Omental fat pad (tissue), 4 donors: ENCODE measurements at places on chromosomes 3 and 15.

DNA sequence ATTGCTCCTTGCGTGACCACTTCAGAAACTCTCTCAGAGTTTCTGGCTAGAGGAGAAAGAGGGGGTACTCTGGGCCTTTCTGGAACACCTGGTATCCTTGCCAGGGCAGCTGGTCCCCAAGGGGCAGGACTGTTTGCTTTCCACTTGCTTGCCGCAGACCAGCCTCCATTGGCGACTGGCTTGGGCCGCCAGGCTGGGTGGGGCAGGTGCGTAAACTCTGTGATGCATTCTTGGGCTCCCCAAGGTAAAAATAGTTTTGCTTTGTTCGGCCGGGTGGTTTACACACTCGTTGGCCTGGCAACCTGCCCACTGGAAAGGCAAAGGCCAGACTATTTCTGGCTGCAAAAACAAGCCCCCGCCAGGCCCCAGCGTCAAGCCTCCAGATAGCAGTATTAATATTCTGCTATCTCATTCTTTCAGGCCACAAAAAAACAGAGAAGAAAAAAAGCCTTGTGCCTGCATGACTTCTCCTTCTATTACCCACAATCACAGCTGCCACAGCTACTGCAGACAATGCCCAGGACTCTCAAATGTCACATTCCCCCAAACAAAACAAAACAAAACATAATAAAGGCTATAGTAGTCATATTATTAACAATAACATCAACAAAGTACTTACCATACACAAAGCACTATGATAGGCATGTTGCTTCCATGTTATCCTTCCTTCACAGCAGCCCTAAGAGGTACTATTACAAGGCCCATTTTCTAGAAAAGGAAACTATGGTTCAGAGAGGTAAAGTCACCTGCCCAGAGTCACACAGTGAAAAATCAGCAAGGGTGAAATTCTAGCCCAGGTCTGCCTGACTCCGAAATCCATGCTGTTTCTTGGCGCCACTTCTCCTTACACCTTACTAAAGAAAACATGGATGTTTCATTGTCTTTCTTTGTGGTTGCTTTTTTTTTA is 14.0 kb upstream of the SSUH2 start:
- peak; percentile 35 for DNase-seq

GRCh38 chr3:18989237-18989795 is 159.0 kb upstream of the KCNH8 start:
- DNase-seq, result no peak

DNA sequence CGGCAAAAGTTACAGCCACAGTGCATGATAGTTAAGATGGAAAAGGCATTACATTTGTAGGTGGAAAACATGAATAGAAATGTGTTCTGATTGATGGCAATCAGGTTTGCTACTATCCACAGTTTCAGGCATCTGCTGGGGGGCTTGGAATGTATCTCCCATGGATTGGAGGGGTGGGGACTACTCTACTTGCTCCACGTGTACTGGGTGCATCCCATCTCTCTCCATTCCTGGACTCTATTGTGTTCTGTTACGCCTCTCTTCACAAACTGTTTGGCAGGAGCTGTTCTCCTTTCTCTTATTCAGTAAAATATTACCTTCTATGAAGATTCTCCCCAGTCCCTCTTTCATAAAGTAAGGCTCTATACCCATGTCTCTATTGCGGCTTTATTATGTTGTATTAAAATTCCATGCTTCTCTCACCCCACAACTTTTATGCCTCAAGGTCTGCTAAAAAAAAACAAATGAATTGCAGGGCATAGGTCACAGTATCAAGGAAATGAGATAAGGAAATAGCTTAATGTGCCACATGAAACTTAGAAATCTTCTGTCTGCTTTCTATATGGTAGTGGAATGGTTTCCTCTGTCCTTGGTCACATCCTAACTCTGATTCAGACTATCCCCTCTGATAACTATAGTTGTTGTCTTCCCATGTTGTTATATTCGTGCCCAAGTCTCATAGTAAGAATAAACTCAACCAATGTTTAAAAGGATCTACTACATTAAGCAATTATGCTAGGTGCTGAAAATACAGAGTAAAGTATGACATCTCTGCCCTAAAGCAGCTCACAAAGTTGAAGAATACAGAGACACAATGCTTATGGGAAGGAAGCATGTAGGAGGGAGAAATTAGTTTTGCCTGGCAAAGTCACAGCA is 43.2 kb downstream of the LRRFIP2 start:
- DNase-seq, result no peak

GRCh38 chr15:74768771-74769342 is 13.0 kb upstream of the CSK start:
- DNase-seq, result no peak

GRCh38 chr3:38454178-38454883 is 641 bp downstream of the ACVR2B start:
- no peak for DNase-seq

GRCh38 chr15:25541228-25541627 is 102.4 kb upstream of the UBE3A start:
- no peak for DNase-seq

DNA sequence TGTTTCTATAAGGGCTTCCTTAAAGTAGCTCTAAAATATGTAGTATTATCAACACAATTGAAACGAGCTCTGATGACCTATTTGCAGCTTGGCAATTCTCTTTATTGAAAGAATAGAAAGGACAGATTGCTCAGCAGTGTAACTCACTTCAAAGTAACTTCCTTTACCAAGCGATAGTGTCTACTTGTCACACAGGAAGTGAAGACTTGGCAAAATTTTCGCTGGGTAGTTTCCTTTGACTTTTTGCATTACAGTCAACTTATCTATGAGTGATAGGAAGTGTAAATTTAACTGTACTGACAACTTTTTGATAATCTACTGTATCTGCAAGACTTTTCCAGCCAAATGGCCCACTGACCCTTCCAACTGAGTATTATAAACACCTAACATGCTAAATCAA is 22.8 kb downstream of the SLC9A9 start:
- no peak for DNase-seq

DNA sequence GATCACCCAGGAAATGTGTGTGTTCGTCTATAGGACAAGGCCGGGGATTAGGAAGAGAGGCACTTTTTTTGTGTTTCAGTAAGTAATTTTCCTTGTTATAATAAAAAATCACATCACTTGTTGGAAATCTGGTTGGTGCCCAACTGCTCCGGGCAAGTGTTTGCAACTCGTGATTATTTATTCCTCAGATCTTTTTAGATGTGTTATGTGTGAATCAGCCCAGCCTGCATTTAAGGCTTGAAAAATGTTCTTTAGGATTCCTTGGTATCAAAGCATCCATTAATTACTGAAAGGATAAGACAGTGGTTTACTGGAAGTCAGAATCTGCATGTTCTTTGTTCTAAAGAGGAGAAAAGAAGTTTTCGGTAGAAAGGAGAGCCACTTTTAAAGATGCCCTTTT is 345.6 kb downstream of the FEZF2 start:
- DNase-seq, result no peak

DNA sequence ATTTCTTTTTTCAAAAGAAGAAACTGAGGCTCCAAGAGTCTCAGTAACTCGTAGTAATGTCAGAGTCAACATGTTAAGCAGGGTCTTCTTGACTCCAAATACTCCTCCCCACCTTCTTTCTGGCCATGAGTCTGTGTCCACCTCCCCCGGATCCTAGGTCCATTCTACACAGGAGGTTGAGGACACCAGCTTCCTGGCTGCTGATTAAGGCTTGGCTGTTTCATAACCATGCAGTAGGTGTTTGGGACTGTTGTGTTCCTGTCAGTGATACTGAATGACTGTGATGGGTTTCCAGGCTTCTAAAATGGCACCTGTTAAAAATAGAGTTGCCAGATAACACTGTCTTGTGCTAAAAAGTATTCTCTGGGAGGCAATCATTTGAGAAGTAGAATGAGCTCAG is 130.8 kb upstream of the IL12A start:
- no peak for DNase-seq

GRCh38 chr15:100780208-100780800 is 99.3 kb upstream of the ALDH1A3 start:
- DNase-seq, result no peak

GRCh38 chr3:159916052-159916451 is 72.6 kb upstream of the IL12A start:
- DNase-seq, result no peak

DNA sequence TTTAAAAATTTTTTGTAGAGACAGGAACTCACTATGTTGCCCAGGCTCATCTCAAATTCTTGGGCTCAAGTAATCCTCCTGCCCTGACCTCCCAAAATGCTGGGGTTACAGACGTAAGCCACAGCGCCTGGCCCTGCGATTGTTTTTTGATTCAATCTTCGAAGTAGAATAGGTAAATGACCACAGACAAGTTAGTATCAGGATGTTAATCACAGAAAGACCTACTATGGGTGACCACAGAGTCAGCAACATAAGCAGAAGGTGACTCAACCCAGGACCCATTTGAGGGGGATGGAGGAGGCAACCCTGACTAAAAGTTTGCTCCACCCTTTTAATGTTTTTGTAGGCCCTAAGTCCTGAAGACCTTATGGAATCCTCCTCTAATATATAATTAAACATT is 10.0 kb upstream of the USP3 start:
- no peak for DNase-seq

DNA sequence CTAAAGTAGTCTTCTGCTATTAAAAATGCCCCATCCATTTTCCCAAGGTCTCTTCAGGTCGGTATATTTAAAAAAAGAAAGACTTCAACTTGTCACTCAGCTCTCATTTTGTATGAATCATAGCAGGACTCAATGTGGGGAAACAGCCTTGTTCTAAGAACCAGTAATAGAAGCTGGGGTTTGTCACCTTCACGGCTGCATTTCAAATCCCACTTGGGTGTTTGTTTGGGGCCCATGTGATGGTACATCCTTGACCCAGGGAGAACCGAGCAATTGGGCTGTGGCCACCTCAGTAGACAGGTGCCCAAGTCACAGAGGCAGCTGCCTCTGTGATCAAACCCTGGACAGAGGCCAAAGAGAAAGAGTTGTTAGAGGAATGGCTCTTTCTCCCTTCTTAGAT is 70.3 kb upstream of the ARL8B start:
- no peak for DNase-seq

DNA sequence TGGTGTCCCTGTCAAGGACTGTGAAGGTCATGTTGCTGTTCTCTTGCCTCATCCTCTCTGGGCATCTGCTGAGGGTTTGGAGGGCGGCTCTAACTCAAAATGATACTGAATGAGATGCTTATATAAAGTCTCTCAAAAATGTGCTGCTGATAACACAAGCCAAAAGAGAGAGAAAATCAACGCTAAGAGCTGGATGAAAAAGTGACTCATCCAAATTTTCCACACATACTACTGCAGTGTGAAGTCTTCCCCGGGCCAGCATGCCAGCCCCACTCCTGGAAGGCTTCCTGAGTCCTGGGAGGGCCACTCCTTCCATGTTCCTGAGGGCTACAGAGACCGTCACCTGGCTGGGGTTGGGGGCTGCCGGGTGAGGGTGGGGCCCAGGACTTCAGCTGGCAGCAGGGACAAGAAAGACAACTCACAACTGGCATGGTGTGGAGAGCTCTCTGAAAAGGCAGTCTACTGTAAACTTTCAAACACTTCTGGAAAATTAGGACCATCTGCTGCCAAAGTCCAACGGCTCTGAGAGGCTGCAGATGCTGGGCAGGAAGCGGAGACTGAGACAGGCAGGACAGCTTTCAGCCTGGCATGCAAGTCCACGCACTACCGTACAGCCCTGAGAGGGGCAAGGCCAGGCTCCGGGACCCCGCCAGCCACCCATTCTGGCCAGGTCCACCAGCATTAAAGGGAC is 200.3 kb downstream of the ADAMTS17 start:
- no peak for DNase-seq

- DNase-seq, result no peak
Measured at GRCh38 chr3:52827441-52827840, 3.0 kb downstream of the ITIH4 start.

- DNase-seq, result no peak
Measured at GRCh38 chr3:114093596-114093995, 37.1 kb downstream of the QTRT2 start.

GRCh38 chr3:18870642-18871041 is 277.7 kb upstream of the KCNH8 start:
- DNase-seq, result no peak
